ENCODE measurements at places on chromosomes 4 and X. TPM values are rescaled to one million over a fixed set of nuclear protein-coding genes. Genes with fewer than 3 reads are reported as not detected.

DNA sequence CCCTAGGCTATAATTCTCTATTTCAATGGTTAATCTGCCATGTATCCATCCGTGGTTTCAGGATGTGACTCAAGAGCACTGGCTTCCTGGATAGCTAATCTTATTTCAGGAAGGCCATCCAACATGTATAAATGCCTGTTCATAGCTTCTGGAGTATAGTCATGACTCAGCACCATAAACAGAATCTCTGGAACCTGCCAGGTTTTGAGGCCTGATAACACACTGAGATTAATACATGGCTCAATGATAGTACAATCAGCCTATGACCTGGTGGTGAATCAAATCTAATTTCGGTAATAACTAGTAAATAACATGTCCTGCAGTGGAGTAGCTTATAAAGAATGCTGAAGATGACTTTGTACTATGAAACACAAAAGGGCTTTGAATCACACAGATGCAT, 5.7 kb upstream of the IL13RA2 start:
- DNase-seq = no peak

DNA sequence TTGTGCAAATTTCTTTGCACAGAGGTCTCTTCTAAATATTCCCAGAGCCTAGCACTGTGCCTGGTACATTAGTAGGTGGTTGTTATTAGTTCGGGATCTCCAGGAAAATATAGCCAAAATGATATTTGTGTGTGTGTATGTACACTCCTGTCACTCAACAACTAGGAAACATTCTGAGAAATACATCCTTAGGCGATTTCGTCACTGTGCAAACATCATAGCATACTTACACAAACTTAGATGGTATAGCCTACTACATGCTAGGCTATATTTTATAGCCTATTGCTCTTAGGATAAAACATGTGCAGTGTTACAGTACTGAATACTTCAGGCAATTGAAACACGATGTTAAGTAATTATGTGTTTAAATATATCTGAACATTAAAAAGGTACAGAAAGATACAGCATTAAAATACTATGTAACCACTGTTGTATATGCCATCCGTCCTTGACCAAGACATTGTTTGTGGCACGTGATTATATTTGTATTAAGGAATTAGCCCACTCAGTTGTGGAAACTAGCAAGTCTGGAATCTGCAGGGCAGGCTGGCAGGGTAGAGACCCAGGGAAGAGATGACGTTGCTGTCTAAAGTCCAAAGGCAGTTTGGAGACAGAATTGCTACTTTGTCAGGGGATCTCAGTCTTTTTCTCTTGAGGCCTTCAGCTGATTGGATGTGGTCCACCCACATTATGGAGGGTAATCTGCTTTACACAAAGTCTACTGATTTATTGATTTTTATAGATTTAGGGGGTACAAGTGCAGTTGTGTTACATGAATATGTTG, 106.9 kb downstream of the COL4A6 start:
- DNase-seq = no peak

GRCh38 chrX:1419545-1420355, 27.8 kb upstream of the SLC25A6 start:
- DNase-seq = no peak

GRCh38 chr4:98510757-98511517, 147.5 kb downstream of the TSPAN5 start:
- no peak for DNase-seq

- DNase-seq = no peak
These were observed 72.6 kb downstream of the USP38 start for GRCh38 chr4:143257356-143257755.

DNA sequence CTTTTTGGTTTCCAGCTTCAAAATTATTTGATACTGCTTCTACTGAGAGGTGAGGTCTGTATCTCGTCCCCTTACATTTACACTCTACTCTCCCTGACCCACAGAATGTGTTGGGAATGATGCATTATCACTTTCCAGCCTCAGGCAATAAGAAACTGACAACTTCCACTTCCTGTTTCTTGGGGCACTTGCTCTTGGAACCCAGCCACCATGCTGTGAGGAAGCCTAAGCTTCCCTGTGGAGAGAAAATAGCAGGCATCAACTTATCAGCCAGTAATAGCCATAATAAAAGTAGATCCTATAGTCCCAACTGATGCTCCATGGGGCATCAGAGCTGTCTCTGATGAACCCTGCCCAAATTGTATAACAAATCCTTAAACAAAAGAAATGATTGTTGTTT, 32.6 kb downstream of the RELL1 start:
- no peak for DNase-seq

- no peak for DNase-seq
These were observed 48.5 kb downstream of the MRPL1 start for GRCh38 chr4:77911091-77911490.

GRCh38 chrX:95953564-95953963, 731.1 kb upstream of the DIAPH2 start:
- no peak for DNase-seq

- DNase-seq = no peak
These were observed 18.8 kb upstream of the TMEM131L start for GRCh38 chr4:153447175-153447905.

DNA sequence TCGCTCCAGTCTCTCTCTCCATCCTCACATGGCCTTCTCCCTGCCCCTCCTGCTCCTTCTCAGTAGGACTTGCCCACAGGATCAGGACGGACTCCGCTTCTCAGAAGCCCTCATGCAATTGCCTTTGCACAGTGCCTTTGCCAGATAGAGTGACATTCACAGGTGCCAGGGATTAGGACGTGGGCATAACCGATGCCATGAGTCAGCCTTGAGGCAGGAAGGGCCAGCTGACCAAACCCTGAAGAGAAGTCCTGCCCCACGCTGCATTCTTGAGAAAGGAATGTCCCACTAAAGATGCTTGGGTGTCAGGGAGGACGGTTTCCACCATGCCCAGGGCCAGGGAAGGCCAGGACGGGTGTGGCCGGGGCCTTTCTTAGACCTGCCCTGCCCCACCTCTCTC, 6.6 kb upstream of the GRPEL1 start:
- no peak for DNase-seq

DNA sequence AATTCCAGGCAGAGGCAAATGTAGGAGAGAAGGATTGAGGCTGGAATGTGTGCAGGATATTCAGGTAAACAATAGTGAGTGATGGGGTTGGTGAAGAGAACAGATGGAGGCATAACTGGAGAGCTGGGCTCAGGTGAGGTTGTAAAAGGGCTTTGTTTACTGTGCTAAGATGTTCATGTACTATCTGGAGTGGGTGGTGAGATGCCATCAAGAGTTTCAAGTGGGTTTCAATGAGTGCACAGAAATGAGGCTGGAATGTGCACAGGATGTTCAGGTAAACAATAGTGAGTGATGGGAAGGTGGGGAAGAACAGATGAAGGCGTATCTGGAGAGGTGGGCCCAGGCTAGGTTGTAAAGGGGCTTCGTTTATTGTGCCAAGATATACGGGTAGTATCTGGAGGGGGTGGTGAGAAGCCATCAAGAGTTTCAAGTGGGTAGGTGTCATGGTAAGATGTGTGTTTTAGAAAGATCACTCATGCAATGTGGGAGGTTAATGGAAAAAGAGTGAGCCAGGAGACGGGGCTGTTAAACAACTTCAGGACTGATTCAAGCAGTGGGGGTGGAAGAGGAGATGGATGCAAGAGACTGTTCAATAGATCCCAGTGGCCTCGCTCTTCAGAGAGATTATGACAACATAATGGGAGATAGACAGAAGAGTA, 25.4 kb upstream of the NMU start:
- no peak for DNase-seq

- no peak for DNase-seq
These were observed 18.0 kb downstream of the SPINK2 start for GRCh38 chr4:56803471-56803870.

GRCh38 chrX:130704053-130705038, 198.7 kb downstream of the ENOX2 start:
- DNase-seq = no peak

- no peak for DNase-seq
These were observed 12.3 kb downstream of the ZNF182 start for GRCh38 chrX:47991263-47992094.

GRCh38 chr4:88171206-88171605, 12.8 kb upstream of the ABCG2 start:
- DNase-seq = no peak

DNA sequence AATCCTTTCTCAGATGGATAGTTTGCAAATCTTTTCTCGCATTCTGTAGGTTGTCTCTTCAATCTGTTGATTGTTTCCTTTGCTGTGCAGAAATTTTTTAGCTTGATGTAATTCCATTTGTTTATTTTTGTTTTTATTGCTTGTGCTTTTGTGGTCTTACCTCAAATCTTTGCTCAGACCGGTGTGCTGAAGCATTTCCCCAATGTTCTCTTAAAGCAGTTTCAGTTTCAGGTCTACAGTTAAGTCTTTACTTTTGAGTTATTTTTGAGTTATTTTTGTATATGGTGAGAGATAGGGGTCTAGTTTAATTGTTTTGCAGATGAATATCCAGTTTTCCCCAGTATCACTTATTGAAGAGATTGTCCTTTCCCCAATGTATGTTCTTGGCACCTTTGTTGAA, 18.2 kb upstream of the SLC25A14 start:
- no peak for DNase-seq

DNA sequence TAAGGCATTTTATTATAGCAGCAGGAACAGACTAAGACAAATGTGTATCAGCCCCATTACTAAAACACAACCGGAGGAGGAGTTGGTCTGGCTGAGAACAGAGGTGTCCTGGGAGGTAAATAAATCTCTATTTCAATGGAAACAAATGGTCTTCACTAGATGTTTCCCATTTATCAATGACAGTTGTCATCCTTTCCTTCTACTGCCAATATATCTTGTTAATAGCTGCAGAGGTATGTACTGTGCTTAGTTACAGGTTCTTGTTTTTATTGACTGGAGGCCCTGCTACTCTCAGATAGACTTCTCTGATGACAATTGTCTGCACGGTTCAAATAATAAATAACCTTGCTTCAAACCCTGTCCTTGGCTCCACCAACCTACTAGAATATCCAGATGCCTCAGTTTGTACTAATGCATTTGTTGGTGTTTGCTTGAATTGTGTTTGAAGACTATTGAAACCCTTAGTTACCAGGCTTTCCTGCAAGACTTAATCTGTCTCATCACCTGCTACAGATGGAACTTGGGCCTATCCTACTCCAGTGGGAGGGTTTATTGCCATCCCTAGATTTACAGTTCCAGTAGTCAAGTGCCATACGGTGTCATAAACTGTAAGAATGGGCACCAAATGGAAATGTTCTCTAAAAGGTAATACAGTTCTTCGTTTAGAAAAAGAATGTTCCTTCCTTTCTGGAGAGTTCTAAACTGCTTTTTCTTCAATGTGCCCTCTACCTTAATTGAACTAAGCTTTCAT, 29.8 kb upstream of the HPGDS start:
- no peak for DNase-seq

DNA sequence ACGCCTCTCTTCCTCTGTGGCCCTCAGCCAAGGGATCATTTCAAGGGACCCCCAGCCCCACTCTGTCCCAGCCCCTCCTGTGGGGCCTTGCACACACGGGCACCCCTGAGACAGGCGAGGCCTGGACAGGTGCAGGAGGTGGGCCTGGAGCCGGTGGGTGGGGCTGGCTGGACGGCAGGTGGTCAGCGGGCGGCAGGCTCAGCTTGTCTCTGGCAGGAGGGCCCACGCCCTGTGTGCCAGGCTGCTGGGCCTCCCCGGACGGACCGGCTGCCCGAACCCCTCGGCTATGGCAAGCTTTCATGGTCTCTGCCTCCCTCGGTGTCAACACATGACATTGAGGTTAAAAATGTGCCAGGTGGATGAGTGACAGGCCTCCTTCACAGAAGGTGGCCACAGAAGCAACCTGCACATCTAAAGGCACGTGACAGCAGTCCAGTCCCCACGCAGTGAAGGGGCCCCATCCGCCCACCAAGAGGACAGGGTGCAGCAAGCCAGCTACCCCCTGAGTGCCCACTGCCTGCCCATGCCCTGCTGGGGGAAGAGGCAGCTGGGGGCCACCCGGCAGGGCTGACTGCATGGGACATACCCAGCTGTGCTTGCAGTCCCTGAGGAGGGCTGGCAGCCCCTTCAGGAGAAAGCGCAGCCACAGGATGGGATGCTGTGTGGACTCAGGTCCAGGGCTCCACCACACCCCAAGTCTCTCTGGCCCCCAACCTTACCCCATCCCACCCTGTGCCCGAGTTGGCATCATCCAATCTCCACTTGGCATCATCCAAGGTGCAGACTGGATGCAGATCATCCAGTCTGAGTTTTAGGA, 109.3 kb downstream of the FAM53A start:
- no peak for DNase-seq

GRCh38 chrX:14344172-14344940, 185.0 kb upstream of the GLRA2 start:
- DNase-seq = no peak

DNA sequence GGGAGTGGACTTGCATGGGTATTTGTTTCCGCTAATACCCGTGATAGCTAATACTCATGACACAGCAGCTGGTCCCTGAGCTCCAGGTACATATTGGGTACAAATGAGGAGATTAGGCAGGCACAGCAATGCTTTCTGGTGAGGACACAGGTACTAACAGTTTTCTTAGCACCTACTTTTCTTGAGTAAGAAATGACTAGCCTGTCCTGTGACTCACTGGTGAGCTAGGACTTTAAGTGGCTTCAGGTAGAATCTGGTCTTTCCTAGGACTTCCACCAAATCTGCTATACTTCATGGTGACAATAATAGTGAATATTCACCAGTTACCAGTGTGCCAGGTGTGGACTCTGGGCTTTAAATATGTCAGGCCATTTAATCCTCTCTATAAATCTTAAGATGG, 407.4 kb upstream of the NR3C2 start:
- DNase-seq = no peak

GRCh38 chr4:3773552-3774001, 7.4 kb downstream of the ADRA2C start:
- DNase-seq = no peak

Gene GYPA
- total RNA-seq = not detected

Gene ADH6
- not detected for total RNA-seq

Gene SLC39A8
- total RNA-seq = 7.3 TPM

Gene CXCL11
- total RNA-seq = not detected

Gene KLHL8
- 20.3 TPM for total RNA-seq

Gene SHOX
- not detected for total RNA-seq

Gene SSX5
- total RNA-seq = not detected

Gene FDCSP
- total RNA-seq = not detected
